ENCODE measurements at places on chromosomes 1 and 21.

DNA sequence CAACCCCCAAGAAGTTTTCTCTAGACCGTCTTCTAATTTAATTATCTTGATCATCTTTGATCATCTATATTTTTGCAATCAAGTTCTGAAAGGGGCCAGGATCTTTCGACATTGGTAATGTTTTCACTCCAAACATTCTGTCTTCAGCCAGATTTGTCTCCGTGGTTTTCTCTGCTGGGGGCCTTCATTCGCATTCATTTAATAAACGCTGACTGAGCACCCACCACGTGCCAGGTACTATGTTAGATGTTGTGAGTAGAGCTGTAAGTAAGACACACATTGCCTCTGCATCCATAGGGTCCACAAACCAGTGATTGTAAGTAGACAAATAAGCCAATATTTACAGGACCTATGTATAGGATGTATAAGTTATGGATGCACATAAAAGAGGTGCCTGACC is 134.5 kb upstream of the MROH9 start:
- DNase-seq: no peak

DNA sequence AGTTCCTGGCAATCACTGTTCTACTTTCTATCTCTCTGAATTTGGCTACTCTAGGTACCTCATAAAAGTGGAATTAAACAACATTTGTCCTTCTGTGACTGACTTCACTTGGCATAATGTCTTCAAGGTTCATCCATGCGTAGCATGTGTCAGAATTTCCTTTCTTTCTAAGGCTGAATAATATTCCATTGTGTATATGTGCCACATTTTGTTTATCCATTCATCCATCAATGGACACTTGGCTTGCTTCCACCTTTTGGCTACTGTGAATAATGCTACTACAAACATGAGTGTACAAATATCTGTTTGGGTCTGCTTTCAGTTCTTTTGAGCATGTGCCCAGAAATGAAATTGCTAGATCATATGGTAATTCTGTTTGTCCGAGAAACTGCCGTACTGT is 14.7 kb downstream of the CACHD1 start:
- no peak for DNase-seq

- no peak for DNase-seq
Observed at GRCh38 chr1:43292216-43292615, 6.8 kb upstream of the C1orf210 start.

DNA sequence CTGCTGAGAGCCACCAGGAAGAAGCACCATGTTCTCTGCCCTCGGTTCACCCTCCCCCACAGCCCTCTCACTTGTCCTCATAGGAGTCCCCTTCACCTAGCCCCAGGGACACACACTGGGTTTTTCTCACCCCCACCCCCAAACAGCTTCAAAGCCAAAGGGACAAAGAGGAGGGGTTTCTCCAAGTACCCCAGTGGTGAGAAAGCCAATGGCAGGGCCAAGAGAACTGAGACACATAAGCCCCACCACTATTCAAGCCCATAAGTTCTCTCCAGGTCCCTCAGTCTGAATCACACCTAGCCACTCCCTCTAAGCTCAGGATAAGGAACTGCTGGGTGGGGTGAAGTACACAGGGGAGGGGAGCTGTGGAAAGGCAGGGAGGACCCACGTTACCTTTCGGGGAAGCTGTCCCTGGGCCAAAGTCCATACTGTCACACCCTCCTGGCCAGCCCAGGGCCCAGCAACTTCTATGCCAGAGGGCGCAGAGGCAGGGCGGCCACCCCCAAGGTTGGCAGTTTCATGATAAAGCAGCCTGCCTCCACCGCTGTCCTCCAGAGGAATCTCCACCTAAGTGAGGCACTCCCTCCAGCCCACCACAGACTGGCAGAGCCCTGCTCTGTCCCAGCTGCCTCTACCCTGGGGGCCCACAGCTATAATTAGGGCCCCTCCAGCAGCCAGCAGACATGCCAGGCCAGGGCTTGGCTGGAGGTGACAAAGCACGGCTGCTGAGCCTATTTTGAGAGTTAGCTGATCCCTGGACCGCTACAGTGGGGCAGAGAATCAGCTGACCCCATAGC is 39.0 kb upstream of the PPP1R15B start:
- peak; percentile 37 for DNase-seq

DNA sequence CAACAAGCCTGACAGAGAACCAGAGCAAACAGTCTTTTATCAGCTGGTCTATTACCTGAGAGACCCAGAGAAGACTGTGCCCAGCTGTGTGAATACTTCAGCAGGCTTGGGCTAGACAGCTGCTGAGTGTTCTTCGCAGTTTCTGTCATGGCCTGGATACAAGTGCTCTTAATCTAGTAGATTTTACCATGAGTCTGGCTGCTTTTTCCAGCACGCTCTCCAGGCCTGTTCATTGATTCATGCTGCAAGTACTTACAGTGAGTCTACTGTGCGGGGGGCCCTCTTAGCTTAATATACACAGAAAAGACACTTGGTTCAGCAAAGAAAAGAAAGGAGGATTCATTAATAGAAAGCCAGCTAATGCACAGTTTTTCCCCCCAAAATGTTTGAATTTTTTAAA is 48.5 kb downstream of the RGS7 start:
- DNase-seq: no peak

DNA sequence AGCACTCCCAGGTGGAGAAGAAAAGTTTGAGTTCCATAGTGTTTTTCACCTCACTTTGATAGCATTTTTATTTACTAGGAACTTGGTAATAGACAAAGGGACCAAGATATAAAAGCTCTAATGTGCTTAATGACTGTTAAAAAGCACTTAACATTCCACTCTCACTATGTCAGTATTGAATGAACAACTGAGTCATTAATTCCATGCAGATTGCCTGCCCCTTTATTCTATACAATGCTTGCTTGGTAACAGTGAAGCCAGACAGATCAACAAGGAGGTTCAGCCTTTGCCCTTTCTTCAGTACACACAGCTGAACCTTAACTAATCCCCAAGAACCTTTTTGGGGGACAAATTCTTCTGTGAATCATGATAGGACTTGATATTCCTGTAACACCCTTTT is 425.5 kb downstream of the NUF2 start:
- DNase-seq: no peak

DNA sequence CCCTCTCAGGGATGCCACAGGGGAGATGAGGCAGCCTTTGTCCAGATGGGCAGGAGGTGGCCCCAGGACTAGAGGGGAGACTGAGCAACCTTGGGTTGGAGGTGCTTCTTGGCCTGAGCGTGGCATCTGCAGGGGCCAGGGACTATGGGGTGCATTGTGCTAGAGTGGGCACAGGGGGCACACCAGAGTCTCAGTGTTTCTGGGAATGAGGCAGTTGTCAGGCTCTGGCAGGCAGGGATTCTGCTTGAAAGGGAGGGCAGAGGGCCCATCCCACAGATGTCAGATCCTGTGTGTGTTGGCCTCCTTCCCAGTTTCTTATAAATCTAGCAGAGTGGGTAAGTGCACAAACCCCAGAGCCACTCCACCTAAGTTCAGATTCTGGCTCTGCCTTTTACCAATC is 13.7 kb downstream of the LGR6 start:
- no peak for DNase-seq

GRCh38 chr21:25273959-25274358 is 333.3 kb downstream of the MRPL39 start:
- DNase-seq: no peak

GRCh38 chr1:224406216-224406615 is 28.4 kb downstream of the WDR26 start:
- no peak for DNase-seq

DNA sequence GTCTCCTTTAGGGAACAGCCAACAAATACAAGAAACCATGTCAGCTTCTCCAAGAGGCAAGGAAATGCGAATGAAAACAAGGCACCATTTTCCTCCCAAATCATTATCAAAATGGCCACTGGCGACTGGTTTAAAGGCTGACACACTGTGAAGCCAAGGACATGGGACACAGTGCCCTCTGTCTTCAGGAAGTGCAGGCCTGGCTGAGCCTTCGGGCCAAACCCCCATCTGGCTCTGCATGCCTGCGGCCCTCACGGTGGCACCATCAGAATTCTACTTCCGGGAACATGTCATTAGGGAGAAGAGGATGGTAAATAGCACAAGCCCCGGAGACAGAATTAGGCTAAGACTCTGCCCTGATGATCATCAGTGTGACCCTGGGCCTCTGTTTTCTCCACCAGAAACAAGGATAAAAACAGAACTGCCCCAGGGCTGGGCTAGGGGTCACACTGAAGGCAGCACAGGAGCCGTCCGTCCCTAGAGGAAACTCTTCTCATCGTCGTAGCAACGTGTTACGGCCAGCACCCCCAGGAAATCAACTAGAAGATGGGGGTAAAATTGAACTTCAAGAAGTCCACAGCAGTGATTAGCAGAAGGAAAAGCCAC is 103.5 kb downstream of the NPHP4 start:
- peak; percentile 61 for DNase-seq

GRCh38 chr1:30312226-30312625 is 411.2 kb downstream of the MATN1 start:
- DNase-seq: no peak

DNA sequence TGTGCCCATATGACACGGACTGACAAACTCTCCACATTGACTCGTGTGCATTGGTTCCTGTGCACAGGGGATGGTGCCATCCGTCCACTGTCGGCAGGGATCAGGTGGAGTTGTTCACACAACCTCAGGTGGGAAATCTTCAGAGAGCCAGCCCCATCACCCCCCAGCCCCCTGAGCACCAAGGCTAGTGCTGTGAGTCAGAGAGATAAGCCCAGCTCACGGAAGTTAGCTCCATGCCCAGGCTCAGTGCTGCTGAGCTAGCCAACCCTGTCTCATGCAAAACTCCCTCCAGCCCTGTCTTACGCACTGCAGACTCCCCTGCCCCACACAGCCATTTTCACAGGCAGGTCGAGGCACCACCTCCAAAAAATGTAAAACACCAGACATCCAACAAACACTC is 139.0 kb upstream of the NGF start:
- DNase-seq: no peak

- DNase-seq: no peak
Observed at GRCh38 chr1:110280126-110280525, 59.1 kb upstream of the RBM15 start.

DNA sequence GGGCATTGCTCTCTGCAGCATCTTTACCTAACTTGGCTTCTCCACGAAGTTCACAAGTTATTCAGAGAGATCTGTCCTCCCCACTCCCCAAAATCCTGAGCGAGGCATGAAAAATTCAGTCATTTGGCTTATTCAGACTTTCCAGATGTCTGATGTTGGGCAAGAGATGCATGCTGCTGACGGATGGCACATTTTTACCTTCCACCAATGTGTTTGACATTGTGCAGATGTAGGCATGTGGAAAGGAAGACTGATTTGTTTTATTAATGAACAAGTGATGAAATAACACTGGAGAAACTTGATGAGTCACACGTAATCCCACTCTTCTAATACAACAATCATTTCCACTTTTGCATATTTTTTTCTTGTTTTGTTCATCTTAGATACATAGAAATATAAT is 86.7 kb downstream of the C1orf94 start:
- DNase-seq: no peak

GRCh38 chr1:54599211-54599823 is 24.0 kb downstream of the FAM151A start:
- DNase-seq: no peak

GRCh38 chr1:232571523-232571922 is 58.4 kb downstream of the SIPA1L2 start:
- no peak for DNase-seq

DNA sequence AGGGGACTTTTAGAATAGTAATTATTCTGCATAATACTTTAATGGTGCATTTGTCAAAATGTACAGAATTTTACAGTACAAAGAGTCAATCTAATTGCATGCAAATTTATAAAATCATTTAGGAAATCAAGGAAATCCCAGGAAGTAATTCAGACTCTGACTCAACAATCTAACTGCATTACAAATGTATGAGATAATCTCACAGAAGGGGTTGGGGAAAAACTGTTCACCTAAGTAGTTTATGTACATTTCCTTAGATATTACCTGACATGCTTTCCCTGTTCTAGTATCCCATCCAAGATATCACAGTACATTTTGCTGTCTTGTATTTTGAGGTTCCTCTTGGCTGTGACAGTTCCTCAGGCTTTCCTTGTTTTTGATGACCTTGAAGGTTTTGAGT is 4.7 kb downstream of the CRB1 start:
- no peak for DNase-seq

- DNase-seq: no peak
Observed at GRCh38 chr1:115791816-115792215, 23.3 kb upstream of the CASQ2 start.

DNA sequence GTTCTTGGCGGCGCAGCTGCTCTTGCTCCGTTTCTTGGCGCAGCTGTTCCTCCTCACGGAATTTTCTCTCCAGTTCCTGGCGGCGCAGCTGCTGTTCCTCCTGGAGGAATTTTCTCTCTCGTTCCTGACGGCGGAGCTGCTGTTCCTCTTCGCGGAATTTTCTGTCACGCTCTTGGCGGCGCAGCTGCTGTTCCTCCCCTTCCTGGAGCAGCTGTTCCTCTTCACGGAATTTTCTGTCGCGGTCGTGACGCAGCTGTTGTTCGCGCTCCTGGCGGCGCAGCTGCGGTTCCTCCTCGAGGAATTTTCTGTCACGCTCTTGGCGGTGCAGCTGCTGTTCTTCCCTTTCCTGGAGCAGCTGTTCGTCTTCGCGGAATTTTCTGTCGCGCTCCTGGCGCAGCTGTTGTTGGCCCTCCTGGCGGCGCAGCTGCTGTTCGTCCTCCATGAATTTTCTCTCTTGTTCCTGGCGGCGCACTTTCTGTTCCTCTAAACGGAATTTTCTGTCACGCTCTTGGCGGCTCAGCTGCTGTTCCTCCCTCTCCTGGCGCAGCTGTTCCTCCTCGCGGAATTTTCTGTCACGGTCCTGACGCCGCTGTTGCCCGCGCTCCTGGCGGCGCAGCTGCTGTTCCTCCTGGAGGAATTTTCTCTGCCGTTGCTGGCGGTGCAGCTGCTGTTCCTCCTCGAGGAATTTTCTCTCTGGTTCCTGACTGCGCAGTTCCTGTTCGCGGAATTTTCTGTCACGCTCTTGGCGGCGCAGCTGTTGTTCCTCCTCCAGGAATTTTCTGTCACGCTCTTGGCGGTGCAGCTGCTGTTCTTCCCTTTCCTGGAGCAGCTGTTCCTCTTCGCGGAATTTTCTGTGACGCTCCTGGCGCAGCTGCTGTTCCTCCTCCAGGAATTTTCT is 7.0 kb downstream of the TCHH start:
- DNase-seq: peak; percentile 54

DNA sequence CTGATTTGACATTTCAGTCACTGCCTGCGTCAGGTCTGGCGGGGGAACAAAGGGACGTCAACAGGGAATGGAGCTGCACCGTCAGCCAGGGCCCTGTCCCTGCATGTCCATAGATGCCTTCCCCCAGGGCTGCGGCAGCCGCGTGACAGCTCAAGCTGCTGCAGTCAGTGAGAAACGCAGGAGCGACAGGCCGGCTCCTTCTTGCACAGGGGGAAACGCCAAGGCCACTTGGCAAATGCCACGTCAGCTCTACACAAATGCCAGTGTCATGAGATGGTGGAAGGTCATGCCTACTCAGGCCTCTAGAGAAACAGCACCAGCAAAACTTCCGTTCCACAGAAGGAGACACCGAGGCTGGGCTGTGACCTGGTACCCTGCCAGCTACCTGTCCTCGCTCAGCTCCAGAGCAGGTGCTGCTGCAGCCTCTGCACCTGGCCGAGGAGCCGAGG is 37.7 kb downstream of the SYF2 start:
- no peak for DNase-seq

GRCh38 chr1:205518661-205519540 is 14.4 kb downstream of the CDK18 start:
- no peak for DNase-seq

Measured in ELF-1 (cell line).